GDM1 (cell line): ENCODE measurements at places on chromosomes 6 and 20.
A peak's percentile ranks its signal among the peaks of the same experiment; 100 is the strongest.

GRCh38 chr6:44219053-44219814, 2.5 kb downstream of the MYMX start:
- no peak for DNase-seq

GRCh38 chr20:34538671-34539123, 19.8 kb upstream of the MAP1LC3A start:
- DNase-seq = peak; percentile 14

DNA sequence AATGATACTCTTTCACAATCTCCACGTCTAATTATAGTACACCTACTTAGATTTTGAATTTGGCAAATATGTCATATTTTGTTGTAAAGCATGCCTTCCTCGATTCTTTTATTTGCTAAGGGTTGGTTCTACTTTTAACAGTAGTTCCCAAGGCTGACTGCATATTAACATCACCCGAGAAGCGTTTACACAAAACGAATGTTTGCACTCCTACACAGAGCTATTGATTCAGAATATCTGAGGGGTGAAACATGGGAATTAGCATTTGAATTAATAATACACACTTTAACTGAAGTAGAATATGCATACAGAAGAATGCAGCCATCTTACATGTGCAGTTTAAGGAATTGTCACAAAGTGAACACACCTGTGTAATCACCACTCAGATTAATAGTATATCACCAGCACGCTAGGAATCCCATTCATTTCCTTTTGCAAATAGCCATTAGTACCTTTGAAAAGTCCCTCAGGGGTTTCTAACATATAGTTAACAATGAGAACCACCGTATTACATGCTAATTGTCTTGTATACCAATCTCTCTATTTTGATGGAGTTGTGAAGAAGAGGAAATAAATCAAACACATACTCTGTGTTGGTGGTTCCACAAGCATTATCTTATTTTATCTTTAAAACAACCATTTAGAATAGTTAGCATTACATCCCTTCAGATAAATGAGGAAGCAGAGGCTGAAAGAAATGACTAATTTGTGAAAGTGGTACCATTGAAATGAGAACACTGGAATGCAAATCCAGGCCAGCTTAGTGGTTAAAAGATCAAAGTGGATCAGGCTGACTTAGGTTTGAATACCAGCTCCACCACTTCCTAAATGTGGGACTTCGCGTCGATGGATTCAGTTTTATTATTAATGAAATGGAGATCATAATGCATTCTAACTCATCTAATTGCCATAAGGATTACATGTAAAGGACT, 317.6 kb downstream of the HDGFL1 start:
- no peak for DNase-seq

GRCh38 chr20:50359607-50360217, 150.5 kb upstream of the PTPN1 start:
- no peak for DNase-seq

- no peak for DNase-seq
Measured at GRCh38 chr20:63117151-63117550, 98.8 kb downstream of the YTHDF1 start.
